Stimulated activated CD4-positive, alpha-beta T cell treated with anti-CD3 and anti-CD28 coated beads, TNF-alpha, amount 100 ng/mL, for 24 hours (primary cell): ENCODE measurements at places on chromosomes 1 and 21.
A peak's percentile ranks its signal among the peaks of the same experiment; 100 is the strongest.

GRCh38 chr1:192610112-192610889, 25.6 kb upstream of the RGS13 start:
- DNase-seq = no peak

GRCh38 chr1:101781201-101781831, 215.4 kb downstream of the OLFM3 start:
- DNase-seq = no peak

DNA sequence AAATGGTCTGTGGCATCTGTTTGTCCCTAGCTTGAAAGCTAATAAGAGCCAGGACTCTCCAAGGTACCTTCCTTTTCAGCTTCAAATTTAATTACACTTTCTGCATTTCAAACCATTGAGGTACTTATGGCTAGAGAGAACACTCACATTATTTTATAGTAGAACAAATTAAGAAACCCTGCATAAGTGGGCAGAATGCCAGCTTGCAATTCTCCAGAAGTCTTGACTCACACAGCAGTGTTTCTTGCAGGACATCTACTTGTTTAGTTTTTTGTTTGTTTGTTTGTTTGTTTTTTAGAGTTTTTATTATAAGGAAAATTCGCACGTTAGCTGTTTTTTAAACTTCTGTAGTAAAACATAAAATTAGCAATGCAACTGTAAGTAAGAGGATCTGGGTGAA, 397.2 kb downstream of the NEGR1 start:
- DNase-seq = no peak

DNA sequence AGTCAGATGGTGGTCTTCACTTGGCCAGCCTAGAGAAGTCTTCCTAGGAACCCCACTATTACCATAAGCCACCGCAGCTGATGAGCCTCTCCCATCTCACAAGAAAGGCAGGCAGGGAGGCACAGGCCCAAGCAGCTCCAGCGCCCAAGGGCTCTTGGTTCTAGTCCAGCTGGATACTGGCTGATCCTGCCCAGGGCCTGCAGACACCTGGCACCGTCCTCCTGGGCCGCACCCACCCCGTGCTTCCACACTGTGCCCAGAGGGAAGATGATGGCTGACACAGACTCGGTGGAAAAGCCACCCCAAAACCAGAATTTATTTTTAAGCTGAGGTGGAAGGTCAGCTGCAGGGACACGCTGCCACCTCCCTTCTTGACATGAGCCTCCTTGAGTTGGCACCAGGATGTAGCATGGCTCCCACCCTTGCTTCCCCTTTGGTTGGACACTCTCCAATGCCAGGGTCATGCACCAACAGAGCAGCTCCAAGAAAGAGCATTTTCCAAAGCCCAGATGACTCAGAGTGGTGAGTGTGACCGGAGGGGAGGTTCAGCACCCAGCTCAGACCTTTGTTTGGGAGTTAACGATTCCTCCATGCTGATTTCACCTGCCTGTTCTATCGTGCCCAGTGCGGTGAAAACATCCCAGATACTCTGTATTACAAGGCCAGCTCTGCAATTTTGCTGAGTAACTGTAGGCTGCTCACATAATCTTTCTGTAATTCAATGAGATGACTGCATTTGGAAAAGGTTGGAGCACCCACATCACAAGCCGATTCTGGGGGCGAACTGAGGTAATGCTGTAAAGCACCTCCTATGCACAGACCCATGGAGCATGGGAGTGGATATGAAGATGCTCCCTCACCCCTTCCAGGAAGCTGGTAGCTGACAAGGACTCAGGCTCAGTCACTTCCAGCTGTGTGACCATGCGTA, 63.1 kb upstream of the SLC2A1 start:
- DNase-seq = no peak

GRCh38 chr1:13700521-13701270, 708 bp downstream of the PRDM2 start:
- DNase-seq = peak; percentile 22

GRCh38 chr1:95073446-95073845, 695 bp upstream of the ALG14 start:
- DNase-seq = no peak

DNA sequence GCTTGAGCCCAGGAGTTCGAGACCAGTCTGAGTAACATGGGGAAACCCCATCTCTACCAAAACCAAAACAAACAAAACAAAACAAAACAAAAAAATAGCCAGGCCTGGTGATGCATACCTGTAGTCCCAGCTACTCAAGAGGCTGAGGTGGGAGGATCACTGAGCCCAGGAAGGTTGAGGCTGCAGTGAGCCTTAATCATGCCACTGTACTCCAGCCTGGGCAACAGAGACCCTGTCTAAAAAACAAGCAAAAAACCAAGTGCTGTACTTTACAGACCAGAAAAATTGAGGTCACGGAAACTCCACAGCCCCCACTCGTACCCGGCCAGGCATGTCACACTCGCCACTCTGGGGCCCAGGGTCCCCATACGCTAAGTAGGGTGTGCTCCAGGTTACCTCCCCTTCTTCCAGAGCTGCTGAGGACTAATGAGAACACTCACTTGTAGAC, 22.9 kb downstream of the ATP2B4 start:
- no peak for DNase-seq

GRCh38 chr1:12067900-12068821, 5.1 kb downstream of the TNFRSF8 start:
- DNase-seq = peak; percentile 40

DNA sequence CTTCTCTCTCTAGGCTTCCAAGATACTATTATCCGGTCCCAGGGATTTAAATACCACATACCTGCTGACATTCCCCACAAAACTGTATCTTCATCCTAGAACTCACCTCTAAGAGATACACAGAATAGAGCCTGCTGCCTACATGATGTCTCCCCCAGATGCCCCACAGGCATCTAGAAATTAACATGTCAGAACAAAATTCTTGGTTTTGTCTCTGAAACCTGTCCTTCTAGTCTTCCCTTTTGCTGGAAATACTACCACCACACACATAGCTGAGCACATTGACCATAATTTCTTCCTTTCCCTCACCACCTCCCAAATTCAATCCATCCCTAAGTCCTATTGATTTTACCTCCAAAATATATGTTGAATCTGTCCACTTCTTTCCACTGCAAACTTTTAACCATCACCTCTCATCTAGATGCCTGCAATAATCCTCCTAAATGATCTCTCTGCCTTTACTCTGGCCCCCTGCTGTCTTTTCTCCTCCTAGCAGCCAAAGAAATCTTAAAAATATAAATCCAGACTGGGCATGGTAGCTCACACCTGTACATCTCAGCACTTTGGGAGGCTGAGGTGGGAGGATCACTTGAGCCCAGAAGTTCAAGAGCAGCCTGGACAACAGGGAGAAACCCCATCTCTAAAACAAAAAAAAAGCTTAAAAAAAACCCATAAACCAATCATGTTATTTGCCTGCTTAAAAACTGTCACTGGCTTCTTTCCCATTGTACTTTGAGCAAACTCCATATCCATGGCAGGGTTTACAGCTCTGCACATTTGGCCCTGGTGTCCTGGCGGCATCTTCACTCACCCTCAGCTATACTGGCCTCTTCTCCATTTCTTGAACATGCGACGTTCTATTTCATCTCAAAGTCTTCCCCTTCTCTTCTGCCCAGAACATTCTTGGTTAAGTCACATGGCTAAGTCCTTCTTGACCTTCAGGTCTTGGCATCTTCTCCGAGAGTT, 6.2 kb upstream of the FAM76A start:
- no peak for DNase-seq

DNA sequence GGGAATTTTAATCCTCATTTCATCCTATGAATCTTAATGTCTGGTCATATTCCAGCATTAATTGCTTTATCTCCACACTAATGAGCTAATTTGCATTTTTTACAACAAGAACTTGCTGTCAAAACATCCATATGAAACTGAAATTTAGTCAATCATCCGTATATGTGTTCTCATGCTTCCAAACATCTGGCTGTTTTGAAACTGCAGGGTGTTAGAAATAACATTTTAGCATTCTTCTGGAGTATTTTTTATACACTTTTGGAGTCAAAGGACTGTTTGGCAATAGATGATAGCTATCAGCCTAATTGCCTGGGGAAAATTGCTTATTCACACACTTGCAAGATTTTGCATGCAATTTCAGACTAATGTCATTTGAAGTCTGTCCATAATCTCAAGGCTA, 1639.3 kb downstream of the KCNT2 start:
- no peak for DNase-seq

DNA sequence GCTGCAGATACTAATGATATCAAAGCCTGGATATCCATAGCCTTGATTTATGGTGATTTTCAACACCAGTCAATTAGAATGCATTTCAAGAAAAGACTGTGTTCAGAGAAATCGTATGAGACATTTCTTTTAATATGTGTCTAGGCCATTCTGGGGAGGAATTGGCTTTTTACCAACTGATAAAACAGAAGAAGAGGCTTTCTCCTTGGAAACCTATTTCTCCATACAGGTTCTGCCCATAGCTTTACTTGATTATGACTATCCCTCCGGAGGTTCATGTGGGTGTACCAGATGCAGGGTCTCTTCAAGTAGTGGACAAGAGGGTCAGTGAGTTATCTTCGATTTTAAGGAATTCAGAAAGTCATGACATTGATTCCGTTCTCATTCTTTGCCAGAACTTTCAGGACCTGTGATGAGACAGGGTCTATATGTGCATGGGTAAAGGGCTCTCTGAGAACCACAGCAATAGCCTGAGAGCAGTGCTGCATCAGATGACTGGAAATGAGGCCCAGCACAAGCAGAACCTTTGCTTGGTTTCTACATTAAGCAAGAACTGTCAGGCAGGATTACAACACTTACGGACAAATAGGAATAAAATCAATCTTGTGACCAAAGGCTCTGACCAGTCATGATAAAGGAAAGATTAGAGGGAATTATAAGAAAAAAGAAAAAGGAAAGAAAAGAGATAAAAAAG, 263.7 kb upstream of the SGIP1 start:
- no peak for DNase-seq

DNA sequence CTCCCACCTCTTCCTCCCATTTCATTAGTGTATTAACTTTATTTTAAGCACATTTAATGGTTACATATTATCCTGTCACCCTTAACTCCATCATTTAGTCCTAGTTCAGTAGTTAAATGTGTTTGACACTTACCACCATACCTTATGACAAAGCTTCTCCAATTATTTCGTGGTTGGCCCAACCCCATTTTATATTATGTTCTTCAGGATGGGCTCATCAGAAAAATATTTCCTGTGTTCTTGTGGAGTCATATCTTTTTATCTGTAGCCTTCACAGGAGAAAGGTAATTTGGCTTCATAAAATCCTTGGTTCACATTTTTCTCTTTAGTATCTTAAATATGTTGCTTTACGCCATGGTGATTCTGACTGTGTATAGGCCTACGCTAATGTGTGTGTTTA, 142.3 kb upstream of the COL6A1 start:
- no peak for DNase-seq

- DNase-seq = no peak
These were observed 68.5 kb upstream of the DUSP10 start for GRCh38 chr1:221810406-221810805.

GRCh38 chr1:84387480-84388163, 10.7 kb upstream of the DNASE2B start:
- no peak for DNase-seq

DNA sequence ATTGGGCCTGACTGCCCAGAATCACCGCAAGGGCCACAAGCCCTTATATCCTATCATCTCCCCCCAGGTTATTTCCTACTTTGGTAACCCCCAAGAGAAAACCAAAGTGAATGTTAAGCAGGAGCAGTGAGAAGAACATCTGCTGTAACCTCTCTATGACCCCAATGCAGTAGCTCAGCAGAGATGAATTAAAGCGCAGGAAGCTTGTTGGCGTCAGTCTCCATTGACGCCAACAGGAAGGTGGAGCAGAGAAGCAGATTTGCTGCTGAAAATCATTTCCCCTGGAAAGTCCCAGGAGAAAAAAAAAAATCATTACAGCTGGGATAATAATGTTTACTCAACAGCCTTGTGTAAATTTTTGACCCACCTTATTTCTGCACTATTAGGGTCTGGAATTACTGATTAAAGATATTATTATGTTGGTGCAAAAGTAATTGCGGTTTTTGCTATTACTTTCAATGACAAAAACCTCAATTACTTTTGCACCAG, 33.2 kb upstream of the FAM163A start:
- DNase-seq = no peak

DNA sequence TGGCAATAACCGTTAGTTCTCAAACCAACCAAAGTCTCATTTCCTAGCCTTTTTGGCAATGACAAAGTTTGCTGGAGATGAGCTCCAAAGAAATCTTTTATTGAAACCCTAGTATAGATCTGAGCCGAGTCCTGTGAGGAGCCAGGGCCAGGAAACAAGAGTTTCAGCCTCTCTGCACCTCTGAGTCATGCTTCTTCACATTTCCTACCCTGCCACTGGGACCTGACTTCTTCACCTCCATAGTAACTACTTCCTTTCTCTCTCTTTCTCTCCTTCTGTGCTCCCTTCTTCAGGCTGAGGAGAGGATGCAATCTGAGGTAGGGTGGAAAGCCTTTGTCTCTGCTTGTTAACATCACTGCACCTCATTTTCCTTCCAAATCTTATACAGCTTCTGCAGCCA, 38.7 kb upstream of the IPO9 start:
- DNase-seq = no peak

- no peak for DNase-seq
These were observed 22.2 kb downstream of the MAPKAPK2 start for GRCh38 chr1:206706806-206707366.

GRCh38 chr1:200454425-200454824, 44.6 kb upstream of the ZNF281 start:
- no peak for DNase-seq

- DNase-seq = no peak
These were observed 3.9 kb downstream of the COL18A1 start for GRCh38 chr21:45408801-45409261.

DNA sequence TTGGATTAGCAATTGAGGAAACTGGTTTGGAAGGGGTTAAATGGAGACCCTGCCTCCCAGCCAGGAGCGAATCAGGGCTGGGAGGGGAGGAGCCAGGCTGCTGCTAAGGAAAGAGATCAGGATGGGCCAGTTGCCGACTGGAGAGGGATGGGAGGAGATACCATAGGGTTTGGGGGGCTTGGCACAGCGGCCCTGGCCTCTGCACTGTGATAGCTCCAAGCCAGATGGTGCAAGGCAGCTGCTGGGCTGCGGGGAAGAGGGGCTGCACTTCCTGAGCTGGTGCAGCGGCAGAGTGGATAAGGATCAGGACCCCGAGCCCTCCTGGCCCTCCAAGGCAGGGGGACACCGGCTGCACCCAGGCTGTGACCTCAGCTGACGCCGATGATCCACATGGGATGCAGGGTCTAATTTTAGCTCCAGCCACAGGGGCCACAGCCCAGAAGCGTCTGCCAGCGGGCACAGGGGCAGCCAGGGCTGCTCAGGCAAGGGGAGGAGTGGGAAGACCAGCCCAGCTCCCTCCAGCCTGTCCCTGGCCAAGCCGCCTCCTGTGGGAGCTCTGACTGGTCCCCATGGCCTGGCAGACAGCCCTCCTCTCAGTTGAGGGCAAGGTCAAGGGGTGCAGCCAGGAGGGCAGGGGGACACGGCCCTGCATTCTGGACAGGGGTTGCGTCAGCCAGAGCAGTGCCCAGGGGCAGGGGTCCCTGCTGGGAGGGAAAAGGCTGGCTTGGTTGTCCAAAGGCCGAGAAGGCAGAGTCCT, at the start of gene EXTL1:
Gene EXTL1 (plus strand): TSS at position 129 of the 757 bp plus-strand sequence. CDS start 872 bp downstream, outside the sequence.
- no peak for DNase-seq

GRCh38 chr1:153360190-153360589, 2.5 kb downstream of the S100A9 start:
- DNase-seq = no peak
